ENCODE measurements at places on chromosomes 6 and 20. TPM values are rescaled to one million over a fixed set of nuclear protein-coding genes. Genes with fewer than 3 reads are reported as not detected.

Gene OR2H2
- total RNA-seq = not detected

Gene APOBEC2
- 60.6 TPM for total RNA-seq

Gene SYCP2
- 5.8 TPM for total RNA-seq

Gene RBPJL
- total RNA-seq = not detected

Gene C20orf96
- 4.6 TPM for total RNA-seq

Gene EFCAB8
- not detected for total RNA-seq

Gene SNAP91
- total RNA-seq = 1.3 TPM

DNA sequence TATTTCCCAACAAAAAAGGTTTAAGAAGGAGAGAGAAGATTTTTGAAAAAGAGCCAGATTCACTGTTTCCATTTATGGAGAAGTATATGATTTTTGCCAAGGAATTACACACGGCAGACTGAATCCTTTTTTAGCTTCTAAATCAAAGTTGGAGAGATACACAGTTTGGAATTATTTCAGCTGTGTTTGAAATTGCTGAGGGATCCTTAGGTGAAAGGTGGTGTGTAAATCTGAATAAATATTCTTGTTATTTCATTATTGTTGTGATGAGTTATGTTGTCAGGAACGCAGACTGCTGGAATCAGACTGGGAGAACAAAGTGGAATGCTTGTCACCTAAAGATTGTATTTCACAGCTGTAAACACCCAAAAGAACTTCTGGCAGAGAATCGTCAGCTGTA is 168.5 kb upstream of the AKIRIN2 start:
- DNase-seq = no peak

GRCh38 chr20:44716309-44717106 is 1.3 kb downstream of the CCN5 start:
- no peak for DNase-seq

GRCh38 chr6:150830439-150831165 is 34.9 kb upstream of the MTHFD1L start:
- DNase-seq = no peak

DNA sequence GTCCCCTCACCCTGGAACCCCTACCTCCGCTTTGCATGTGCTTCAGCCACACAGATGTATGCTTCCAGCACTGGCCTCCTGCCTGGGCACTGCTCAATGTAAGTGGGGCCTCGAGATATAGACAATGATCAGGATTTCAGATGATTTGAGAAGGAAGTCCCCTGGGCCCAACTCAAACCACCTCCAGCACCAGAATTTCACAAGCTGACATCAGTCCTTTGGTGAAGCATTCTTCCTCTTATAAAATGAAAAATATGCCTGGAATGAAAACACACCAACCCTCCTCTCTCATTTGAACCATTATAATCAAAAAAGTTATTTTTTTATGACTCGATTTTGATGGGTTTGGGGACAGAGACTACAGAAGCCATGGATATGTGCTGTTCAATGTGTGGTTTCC is 48.5 kb downstream of the BTBD3 start:
- no peak for DNase-seq

DNA sequence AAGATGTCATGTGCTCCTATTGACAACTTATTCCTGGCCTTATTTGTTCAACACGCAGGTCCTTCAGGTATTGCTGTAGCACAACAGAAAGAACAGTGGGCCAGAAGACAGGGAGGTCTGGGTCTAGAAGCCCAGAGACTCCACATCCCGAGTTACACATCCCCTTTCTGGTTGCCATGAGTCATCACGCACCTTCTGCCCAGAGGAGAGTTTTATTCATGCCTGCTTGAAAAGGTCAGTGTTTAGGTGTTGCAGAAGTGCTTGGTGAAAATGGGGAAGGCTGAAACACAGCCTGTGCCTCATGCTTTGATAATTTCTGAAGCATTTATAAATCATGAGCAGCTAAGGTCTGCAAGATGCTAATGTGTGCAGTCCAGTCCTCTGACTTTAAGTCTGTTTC is 256.4 kb downstream of the GMPR start:
- no peak for DNase-seq

GRCh38 chr6:38322138-38322537 is 317.6 kb downstream of the BTBD9 start:
- DNase-seq = no peak

- DNase-seq = no peak
Measured at GRCh38 chr20:47489448-47489872, 12.2 kb upstream of the NCOA3 start.

GRCh38 chr20:4508773-4509172 is 212.9 kb upstream of the PRND start:
- DNase-seq = no peak

- DNase-seq = no peak
Measured at GRCh38 chr6:12291839-12292604, 1.9 kb downstream of the EDN1 start.

- no peak for DNase-seq
Measured at GRCh38 chr6:91088515-91088914, 501.6 kb upstream of the MAP3K7 start.

DNA sequence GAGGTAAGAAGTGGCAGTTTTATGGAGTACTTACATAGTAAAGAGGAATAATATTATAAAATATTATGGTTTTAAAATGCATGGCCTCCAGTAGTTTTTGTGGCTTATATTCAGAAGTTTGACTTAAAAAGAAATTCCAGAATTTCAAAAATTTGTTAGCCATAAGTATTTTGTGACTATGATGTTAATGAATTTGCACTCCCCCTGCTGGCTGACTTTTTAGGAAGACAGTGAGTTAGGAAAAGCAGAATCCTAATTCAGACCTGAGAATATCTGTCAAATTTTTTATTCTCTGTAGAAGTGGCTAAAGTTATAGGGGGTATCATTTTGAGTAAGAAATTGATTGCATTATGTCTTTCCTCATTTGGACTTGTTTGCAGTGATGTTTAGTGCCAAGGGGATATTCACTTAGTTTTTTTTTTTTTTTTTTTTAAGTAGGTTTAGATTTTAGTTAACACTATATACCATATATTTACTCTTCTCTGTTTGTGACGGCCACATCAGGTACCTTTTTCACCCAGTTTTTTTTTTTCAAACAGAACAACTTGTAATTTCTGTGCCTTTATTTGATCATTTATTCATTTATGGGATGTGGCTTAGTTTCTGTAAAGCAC is 40.8 kb downstream of the ZFAND3 start:
- DNase-seq = peak; percentile 5

DNA sequence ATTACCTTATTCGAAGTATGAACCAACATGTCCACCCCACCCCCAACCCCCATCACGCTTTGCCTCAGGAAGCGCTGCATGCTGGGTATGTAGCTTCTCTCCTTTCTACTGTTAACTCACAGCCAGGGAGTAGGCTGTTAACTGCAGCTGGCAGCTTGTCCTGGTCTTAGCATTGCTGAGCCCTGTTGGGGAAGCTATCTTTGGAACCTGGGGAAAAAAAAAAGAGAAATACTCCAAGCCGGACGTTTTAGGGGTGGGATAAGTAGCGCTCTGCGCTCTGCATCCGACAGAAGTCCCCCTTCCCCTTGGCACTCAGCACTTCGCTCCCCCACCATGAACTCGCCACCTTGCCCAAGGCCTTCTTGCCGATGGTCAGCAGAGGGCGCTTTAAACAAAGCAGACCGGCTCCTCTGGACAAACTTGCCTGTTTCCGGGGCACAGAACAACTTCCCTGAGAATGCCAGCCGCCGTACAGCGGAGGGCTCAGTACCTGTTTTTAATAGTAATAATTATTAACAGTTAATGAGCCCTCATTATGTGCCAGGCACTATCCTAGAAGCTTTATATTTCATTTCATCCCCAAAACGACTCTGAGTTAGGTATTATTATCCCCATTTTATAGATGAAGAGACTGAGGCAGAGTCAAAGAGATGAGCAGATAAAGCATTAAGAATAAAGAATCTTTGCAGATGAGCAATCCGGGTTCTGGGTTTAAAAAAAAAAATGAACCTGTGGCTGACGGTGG is 35.2 kb upstream of the MDFI start:
- peak; percentile 51 for DNase-seq

- peak; percentile 72 for DNase-seq
Measured at GRCh38 chr6:2749969-2750600, 637 bp downstream of the MYLK4 start.

DNA sequence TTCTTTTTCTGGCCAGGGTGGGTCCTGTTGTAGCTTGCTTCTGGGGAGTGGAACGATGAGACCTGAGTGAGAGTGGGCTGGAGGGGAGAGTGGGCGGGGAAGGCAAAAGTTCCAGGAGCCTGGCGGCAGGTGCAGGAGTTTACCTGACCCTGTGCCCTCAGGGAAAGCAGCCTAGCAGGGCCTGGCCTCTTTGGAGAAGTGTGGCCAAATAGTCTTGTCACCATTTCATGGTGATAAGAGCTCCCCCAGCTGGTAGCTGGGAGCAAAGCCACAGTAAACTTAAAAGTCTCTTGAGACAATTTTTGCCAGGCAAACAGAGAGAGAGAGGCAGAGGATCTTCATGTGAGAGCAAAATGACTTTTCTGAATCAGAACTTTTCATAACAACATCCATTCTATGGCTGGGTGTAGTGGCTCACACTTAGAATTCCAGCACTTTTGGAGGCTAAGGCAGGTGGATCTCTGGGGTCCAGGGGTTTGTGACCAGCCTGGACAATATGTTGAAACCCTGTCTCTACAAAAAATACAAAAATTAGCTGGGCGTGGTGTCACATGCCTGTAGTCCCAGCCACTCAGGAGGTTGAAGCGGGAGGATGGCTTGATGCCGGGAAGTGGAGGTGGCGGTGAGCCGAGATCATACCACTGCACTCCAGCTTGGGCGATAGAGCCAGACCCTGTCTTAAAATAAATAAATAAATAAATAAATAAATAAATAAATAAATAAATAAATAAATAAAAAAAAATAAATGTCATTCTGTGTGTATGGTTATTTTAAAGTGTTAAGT is 161.8 kb upstream of the SCGN start:
- DNase-seq = peak; percentile 62

Data from skin of body (tissue), 3 donors.